Stimulated activated CD4-positive, alpha-beta T cell treated with anti-CD3 and anti-CD28 coated beads, TNF-alpha, amount 100 ng/mL, for 48 hours (primary cell): ENCODE measurements at places on chromosomes 4 and X.

DNA sequence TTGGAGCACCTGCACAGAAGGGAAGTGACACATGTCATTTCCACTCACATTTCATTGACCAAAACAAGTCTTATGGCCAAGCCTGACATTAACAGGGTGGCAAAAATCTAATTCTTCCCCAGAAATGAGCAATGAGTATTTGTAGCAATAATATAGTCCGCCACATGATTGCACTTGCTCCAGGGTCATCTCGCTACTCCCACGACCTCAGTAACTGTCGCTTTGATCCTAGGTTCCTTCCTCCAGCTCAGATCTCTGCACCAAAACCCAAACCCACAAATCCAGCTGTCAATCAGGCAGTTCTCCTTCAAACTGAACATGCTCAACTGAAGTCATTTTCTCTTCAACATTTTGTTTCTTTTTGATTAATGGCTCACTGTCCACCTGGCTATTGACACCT, 25.2 kb upstream of the PTTG2 start:
- no peak for DNase-seq

GRCh38 chr4:149465955-149466354, 349.7 kb downstream of the IQCM start:
- no peak for DNase-seq

DNA sequence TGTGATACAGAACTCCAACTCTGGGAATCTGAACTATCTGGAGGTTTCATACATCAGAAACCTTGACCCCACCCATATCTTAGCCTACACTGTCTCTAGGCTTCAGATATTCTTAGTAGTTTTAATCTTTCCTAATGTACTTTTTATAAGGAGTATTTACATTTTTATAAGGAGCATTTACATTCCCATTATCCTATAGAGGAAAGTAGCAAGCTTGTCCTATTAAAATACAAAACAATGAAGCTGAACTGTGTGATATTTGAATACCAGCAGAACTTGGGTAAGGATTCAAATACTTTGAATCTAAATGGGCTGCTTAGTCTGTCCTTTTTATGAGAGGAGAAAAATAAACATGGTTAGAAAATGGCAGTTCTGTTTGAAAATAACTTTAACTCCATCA, 247.4 kb downstream of the FMR1NB start:
- no peak for DNase-seq

DNA sequence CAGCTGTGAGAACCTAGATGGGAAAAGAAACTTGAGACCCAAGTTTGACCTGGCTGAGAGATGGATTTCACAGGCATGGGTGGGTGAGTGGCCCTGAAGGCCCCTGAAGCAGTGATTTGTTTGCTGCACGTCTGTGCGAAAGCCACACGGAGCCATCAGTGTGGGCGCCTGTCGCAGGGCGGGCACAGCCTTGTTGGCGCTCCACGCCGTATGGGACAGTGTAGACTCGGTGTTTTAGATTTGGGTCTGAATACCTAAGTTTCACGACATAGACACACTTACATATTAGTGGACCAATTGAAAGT, 21.9 kb upstream of the UVSSA start:
- DNase-seq, result no peak

- no peak for DNase-seq
Measured at GRCh38 chr4:142265946-142266345, 580.2 kb downstream of the INPP4B start.

DNA sequence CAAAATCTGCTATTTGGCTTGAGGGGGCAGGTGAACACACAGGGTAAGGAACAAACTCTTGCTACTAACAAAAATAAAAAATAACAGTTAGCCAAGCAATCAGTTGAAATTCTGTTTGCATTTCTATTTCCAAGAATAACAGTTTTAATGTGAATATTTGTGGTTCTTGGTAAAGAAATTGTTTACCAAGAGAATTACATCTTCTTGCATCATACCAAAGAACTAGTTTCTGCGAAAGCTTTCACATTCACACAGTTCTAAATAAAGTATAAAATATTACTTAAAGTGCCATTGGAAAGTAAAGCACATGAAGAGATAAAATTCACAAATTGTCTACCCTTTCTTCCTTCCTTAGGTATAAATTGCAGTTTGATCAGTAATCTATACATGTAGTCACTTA, 54.4 kb downstream of the KLHL4 start:
- no peak for DNase-seq

GRCh38 chr4:37715889-37716402, 29.8 kb upstream of the RELL1 start:
- no peak for DNase-seq

GRCh38 chr4:102172341-102172740, 172.9 kb downstream of the SLC39A8 start:
- no peak for DNase-seq

DNA sequence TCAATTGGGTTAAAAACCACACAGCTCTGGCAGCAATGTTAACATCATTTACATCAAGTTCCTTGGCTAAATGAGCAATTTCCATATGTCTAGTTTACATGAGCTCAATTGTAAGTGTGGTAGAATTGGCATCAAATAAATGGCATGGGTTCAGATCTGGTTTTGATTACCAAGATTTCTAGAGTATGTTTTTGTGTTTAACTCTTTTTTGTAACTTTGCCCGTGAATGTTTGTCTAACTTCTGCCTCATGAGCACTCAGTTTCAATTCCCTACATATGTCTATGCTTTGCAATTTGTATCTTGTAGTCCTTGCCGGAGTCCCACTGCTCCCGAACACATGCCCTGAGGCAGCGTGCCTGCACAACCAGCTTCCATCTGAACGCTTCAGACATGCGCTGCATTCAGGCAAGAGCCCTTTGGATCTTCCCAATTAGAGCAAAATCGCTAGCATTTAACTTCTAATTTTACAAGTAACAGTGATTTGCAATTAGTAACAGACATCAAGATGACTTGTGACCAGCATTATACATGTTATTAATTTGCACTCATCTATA, 644.4 kb downstream of the TRIML1 start:
- no peak for DNase-seq

DNA sequence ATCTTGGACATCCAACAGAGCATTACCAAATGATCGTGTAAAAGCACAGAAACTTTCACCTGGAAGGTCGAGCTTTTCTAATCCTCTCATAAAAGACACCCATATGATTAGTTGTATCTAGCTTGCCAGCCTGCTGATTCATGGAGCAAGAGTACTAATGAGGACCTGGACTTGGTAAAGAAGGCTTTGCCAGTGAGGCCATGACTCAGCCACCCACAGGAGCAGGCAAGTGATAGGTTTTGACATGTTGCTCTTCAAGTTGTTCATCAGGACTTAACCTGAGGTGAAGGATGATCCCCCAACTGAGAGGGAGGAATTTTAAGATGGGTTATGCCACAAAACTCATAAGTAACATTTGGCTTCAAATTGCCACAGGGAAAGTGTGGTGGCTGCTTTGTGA, 24.7 kb upstream of the EPGN start:
- DNase-seq, result no peak

DNA sequence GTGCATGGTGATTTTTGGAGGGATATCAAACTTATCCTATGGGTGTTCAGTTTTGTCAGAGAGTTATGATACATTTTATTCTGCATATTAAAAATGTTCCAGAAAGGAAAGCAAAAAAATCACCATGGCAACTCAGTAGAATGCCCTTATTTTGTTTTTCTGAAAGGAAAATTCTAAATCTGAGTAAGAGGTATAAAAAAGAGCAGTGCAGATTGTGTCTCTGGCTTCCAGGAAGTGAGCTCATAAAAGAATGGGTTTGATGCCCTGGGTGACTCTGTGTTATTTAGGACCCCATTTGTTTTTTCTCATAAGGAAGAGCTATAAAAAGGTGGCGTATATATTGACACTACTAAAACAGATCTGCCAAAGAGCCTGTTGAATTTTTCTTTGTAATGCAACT, 128.8 kb downstream of the UCHL1 start:
- DNase-seq, result no peak

DNA sequence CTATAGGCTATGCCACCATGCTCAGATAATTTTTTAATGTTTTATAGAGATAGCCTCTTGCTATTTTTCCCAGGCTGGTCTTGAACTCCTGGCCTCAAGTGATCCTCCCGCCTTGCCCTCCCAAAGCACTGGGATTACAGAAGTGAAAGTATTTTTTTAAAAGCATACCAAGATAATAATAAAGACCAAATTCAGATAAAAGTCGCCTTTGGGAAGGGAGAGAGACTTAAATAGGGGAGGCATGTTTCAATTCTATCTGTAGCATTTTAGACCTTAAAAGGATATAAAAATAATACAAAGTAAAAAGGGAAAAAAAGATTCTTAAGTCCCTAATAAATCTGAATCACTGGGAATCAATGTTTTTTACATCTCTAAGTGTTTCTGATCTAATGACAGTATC, 108.9 kb downstream of the AFAP1 start:
- no peak for DNase-seq

DNA sequence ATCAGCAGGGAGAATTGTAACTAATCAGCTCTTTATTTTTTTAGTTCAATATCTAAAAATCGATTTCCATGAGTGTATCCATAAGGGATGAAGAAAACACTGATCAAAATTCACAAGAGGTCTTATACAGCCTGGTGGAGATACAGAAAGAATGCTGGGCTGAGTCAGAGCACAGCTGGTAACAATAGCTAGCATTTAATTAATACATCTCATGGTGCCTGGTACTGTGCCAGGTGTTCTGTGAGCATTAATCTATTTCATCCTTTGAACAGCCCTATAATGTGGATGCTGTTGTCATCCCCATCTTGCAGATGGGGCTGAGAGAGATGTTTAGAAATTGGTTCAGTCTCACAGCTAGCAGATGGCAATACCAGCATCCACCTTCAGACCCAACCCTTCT, 250.9 kb upstream of the RPS6KA3 start:
- DNase-seq, result no peak

DNA sequence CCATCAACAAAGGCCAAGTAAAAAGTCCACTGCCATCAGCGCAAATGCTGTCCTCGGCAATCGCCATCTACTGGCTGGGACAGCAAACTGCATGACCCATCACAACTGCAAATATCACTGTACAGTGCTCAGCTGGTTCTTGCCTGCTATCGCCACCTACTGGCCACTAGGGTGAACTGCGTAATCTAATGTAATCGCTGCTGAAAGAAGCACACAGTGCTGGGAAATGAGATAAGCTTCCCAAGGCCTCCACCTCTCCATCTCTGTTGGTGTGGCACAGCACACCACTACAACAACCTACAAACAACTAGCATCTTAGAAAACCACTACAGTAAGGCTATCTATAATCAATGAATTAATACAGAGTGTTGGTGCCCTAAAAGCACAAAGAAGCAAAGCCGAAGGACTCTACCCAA, 298.3 kb downstream of the TEX13A start:
- peak; percentile 33 for DNase-seq

DNA sequence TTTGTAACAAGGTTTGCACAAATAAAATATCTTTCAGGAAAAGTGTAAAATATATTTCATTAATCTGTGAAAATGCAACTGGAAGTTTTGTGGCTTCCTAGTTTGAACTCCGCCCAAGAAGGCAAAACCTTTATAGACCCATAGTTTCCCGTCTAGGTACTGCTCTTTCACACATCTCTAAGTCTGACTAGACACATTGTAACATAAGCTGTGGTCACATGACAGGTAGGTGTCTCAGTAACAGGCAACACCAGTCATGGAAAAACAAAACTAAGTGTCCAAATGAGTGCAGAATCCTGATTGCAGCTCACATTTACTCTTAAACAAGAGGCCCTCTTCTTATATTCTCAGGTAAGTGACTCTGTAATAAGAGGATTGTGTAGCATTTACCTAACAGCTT, 55.6 kb downstream of the SNCA start:
- DNase-seq, result no peak

DNA sequence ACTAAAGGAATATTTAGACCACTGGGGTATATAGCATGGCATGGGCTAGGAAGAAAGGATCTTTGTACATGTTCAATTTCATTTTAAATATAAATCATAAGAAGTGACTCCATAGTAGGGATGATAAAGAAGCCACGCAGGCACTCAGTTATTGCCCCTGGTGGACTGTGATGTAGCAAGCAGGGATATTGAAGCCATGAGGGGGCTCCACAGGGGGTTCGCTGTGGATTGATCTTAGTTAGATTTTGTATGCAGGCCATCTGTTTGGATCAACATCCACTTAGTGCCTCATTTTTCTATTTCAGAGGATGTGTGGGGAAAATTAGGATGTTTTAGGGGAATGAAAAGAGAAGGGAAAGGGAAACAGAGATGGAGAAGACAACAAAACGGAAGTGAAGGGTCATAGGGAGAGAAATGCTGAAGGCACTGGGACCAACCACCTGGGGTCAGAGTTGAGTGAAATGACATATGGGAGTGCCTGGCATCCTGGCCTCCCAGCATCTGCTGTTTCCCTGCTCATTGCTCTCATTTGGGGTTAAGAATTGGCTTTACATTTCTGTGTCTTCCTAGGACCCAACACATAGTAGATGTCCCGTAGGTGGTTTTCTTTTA, 11.2 kb upstream of the FREM3 start:
- DNase-seq, result no peak

- DNase-seq, result no peak
Measured at GRCh38 chr4:113008716-113009115, 40.7 kb upstream of the ANK2 start.

- no peak for DNase-seq
Measured at GRCh38 chrX:131262738-131263679, 26.1 kb downstream of the IGSF1 start.

GRCh38 chr4:56752985-56753384, 68.5 kb downstream of the SPINK2 start:
- DNase-seq, result no peak

DNA sequence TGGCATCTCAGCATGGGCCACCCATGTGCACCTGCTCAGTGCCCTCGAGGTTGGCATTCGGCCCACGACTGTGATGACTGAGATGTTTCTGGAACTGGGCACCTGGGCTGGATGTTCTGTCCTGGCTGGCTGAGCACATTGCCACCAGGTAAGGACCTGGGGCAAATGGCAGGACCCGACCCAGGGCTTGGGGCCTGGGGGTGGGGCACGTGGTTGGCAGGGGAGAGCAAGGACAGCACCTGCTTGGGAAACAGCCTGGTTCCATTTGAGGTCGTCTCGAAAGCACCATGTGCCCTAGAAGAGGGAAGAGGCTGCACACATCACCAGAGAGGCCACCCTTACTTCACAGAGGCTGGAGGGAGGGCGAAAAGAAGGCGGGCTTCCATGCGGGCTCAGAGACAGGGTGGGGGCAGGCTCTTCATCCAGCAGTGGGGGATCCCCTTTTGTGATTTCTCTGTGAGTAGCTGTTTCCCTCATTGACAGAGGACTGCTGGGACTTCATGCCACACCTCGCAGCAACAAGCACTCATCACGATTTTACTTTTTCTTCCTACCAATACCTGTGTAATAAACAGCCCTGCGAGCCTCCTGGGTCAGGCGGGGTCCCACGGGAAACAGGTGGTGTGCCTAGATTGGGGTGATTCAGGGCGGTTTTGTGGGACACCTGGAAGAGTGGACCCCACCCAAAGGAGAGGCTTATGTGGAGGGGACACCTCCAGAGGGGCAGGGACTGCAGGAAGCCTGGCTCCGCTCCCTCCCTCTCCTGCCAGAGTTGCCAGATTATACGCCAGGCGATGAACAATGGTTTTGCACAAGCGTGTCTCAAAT, 12.0 kb downstream of the TMEM187 start:
- DNase-seq, result no peak

DNA sequence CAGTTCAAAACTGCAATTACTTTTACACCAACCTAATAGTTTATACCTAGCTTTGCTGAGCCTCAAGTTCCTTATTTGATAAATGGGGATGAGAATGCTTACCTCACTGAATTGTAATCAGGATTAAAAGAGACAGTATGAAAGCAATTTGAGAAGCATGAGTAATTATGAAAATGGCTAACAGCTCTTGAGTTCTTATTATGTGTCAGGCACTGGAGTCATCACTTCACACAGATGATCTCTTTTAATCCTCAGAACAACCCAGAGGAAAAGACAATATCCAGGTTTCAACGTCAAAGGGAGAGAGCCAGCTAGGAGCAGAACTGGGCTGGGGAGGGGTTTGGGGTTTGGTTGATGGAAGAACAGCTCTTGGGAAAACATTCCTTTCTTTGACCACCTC, 221.0 kb upstream of the NWD2 start:
- no peak for DNase-seq
